ENCODE measurements at places on chromosomes 11 and 22.

DNA sequence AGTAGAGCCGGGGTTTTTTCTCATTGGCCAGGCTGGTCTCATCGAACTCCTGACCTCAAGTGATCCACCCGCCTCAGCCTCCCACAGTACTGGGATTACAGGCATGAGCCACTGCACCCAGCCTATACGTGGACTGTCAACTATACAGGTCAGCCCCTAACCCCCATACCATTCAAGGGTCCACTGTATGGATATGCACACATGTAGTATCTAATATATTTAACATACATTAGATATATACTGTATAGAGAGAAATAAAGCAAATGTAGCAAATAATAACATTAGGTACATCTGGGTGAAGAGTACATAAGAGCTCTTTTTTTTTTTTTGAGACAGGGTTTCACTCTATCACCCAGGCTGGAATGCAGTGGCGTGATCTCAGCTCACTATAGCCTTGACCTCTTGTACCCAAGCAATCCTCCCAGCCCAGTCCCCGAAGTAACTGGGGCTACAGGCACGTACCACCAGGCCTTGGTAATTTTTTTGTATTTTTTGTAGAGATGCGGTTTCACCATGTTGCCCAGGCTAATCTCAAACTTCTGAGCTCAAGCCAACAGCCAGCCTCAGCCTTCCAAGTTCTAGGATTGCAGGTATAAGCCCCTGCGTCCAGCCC, 1.5 kb upstream of the ATP5MGL start:
- DNase-seq, result no peak

DNA sequence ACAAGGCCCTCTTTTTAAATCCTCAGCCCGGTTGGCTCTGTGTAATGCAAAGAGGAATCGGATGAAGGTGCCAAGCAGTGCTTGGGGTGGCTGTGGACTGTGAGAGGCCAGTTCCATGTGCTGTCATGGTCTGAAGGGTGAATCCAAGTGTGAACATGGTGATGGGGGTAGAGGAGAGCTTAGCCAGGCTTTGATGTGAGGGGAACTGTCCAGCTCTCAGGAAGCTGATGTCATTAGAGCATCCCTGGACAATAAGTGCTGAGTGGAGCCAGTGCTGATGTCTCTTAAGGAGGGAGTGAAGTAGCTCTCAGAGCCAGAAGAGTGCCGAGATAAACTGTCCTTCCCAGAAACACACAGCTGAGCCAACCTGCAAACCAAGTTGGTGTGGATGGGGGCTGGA, 53.6 kb downstream of the NAV2 start:
- no peak for DNase-seq

- no peak for DNase-seq
Observed at GRCh38 chr11:94129512-94130297, 1.1 kb downstream of the PANX1 start.

GRCh38 chr11:10287140-10287539, 6.9 kb downstream of the SBF2 start:
- no peak for DNase-seq

DNA sequence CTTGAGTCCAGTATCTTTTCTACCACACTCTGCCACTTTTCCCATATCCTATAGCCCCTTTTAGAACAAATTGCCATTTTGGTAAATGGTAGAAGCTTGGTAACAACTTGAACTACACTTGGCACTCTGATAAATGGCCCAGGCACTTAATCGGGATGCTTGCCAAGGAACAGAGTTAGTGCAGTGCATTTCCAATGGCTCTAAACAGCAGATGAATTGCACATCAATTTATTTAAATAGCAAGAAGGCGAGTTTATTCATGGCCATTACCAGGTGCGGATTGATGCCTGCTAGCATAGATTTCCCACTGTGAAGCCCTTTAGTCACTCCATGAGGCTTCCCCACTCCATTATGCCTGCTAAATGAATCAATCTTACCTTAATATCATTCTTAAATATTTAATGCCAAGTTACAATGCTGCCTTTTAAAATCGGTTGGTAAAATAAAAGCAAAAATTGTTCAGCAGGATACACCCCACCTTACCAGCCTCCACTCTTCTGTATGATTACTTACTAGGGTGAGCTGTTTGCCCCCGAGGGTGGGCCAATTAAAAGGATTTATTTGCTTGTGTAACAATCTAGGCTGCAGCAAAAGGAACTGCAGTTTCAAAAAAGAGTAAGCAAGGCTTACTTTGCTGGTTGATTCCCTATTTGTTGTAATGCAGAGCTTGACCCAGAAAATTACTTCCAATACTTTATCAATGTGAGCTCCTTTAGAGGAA, 136.0 kb upstream of the ARHGAP42 start:
- DNase-seq, result no peak

Data from H1 (cell line).